ENCODE measurements at places on chromosomes 2 and 18. TPM values are rescaled to one million over a fixed set of nuclear protein-coding genes. Genes with fewer than 3 reads are reported as not detected.

Gene TMEM169
- total RNA-seq = 0.59 TPM

Gene RAB27B
- total RNA-seq = 10.5 TPM

Gene KIF5C
- 0.32 TPM for total RNA-seq

Gene FBXO36
- total RNA-seq = 1.7 TPM

Gene RNU2-63P
- not detected for total RNA-seq

Gene CFC1
- total RNA-seq = not detected

Gene KLHL29
- 6.2 TPM for total RNA-seq

Gene SERPINB2
- total RNA-seq = not detected

Gene TMEM178A
- total RNA-seq = 0.21 TPM

Gene SERPINB3
- total RNA-seq = not detected

Gene CGREF1
- 7.8 TPM for total RNA-seq

Gene ABCG5
- not detected for total RNA-seq

Gene B4GALT6
- 5.7 TPM for total RNA-seq

Gene ICOS
- total RNA-seq = not detected

Gene ATP6V1C2
- total RNA-seq = 0.25 TPM

Gene CCDC74B
- total RNA-seq = 6.4 TPM

Gene OXER1
- not detected for total RNA-seq

Gene AOX1
- 4.7 TPM for total RNA-seq

Gene INSIG2
- 10.3 TPM for total RNA-seq

Gene SLC38A11
- not detected for total RNA-seq

Gene RAB10
- 271 TPM for total RNA-seq

Gene BMP10
- total RNA-seq = not detected

Gene MYO3B
- total RNA-seq = not detected

Gene XPO1
- total RNA-seq = 124 TPM

Gene GPC1
- total RNA-seq = 242 TPM

Gene MAB21L4
- total RNA-seq = 0.20 TPM

Gene LYG2
- total RNA-seq = not detected

Gene HAAO
- not detected for total RNA-seq

Gene SLC9A4
- not detected for total RNA-seq

Gene ABCB11
- not detected for total RNA-seq

Gene HYCC2
- total RNA-seq = 4.9 TPM

Gene DAPL1
- total RNA-seq = not detected

Gene NEU4
- 0.21 TPM for total RNA-seq

Gene AGAP1
- total RNA-seq = 22.4 TPM

Gene ANKRD30BL
- total RNA-seq = not detected

Gene HOXD8
- total RNA-seq = 5.6 TPM

Gene SULT1C2
- total RNA-seq = 0.59 TPM

Gene CDH2
- total RNA-seq = 43.1 TPM

Gene GREB1L
- total RNA-seq = 2.9 TPM

Gene UGT1A9
- 5.0 TPM for total RNA-seq

Gene SKOR2
- total RNA-seq = not detected

Gene C2orf80
- not detected for total RNA-seq

Gene SLC19A3
- total RNA-seq = 2.9 TPM

Gene CCDC68
- total RNA-seq = 6.5 TPM

Gene ANKRD30B
- total RNA-seq = not detected

Gene PMS1
- 7.3 TPM for total RNA-seq

Gene ALPI
- total RNA-seq = not detected

Gene NT5C1B
- not detected for total RNA-seq

Gene RIT2
- total RNA-seq = not detected

Gene PLEK
- not detected for total RNA-seq

Gene GNLY
- 0.30 TPM for total RNA-seq

Gene TOGARAM2
- 0.29 TPM for total RNA-seq

Gene TNFAIP6
- total RNA-seq = 1.2 TPM

Gene TLX2
- total RNA-seq = 0.48 TPM

Gene IL1RL2
- total RNA-seq = 0.07 TPM

Gene TUBB8B
- total RNA-seq = not detected

All from A549 treated with Mapracorat at 1 μM for 4 hours (cell line).